ENCODE measurements at places on chromosomes 11 and 22.

DNA sequence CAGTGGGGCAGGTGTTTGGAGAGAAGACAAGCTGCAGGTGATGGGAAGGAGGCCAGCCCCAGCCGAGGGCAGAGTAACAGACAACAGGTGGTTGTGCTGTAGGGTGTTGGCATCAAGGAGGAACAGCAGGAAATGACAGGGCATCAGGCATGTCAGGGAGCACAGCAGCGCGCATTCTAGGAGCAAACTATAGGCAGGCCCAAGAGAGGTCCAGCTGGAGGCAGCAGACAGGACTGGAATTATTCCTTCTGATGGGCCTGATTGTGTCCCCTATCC is 13.6 kb downstream of the ADM start:
- no peak for DNase-seq

DNA sequence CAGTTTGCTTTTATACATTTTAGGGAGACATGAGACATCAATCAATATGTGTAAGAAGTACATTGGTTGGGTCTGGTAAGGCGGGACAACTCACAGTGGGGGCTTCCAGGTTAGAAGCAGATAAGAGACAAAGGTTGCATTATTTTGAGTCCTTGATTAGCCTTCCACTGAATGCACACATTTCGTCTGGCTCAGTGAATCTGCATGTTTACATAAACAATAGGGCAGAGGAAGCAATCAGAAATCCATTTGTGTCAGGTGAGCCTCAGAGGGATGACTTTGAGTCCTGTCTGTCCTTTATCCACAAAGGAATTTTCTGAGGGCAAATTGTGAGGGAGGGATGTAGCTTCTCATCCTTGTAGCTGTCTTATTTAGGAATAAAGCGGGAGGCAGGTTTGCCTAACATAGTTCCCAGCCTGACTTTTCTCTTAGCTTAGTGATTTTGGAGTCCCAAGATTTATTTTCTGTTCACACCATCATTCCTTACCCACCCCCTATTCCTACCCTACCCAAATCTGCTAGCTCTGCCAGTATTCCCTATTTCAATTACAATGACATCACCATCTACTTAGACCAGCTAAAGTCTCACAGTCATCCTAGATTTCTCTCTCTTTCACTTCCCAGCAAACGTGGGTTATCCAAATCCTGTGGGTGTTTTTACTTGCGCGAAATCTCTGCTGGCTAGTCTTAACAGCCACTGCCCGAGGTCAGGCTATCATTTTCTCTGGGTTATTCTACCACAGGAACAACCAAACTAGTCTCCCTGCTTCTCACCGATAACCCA is 2.9 kb downstream of the SC5D start:
- DNase-seq, result no peak

GRCh38 chr22:20509344-20510047 is 2.1 kb downstream of the MED15 start:
- DNase-seq, result peak; percentile 66

DNA sequence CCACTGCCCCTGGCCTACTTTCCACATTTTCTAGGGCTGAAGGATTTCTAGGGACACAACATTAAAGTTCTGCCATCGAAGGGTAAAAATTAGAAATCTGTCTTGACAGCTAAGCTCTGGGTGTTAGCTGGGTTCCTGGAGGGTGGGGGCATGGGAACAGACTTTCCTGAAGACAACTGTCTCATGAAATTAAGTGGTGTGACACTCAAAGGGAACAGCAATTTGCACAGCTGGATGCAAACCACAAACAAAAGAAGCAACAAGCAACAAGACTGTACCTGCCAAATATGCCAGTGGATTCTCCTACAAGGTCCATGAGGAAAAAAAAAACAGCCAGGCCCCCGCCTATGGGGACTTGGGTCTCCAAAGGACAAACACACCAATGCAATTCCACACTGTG is 32.5 kb downstream of the WT1 start:
- DNase-seq, result no peak

GRCh38 chr11:19853920-19854319 is 141.3 kb downstream of the NAV2 start:
- DNase-seq, result no peak

DNA sequence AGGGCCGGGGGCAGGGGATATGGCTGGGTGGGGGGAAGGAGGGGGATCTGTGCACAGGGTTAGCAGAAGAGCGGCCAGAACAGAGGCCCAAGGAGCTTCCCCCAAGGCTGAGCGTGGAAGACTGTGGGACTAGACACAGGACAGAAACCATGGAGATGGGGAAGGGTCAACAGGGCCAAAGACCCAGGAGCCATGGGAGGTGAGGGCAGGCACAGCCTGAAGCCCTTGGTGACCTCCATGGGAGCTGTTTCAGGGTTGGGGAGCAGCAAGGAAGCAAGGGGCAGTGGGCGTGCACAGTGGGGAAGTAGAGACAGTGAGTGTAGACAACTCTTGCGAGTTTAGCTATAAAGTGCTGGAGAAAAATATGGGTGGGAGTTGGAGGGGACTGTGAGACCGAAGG is 56.6 kb downstream of the WNT11 start:
- DNase-seq, result no peak

DNA sequence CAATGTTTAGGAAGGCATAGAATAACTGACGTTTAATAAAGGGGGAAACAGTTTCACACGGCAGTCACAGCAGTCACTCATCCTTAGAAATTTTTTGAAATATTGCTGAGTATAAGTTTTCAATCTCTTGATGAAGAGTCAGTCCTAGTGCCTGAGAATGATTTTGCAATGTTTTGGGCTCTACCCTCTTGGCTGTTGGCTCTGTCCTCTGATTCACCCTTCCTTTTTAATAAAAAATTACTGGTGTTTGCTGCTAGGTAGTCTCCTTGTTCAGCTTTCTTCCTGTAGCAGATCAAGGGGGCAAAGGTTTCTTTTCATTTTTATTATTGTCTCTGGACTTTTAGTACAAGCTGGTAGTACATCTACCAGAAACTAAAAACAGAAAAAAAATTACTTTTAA is 194.3 kb upstream of the ANO3 start:
- no peak for DNase-seq

GRCh38 chr11:81725701-81726100 is 1008.0 kb downstream of the FAM181B start:
- DNase-seq, result no peak

- no peak for DNase-seq
Observed at GRCh38 chr11:43693069-43693468, 12.5 kb downstream of the HSD17B12 start.

GRCh38 chr11:64244107-64244506 is 2.6 kb downstream of the PPP1R14B start:
- no peak for DNase-seq

DNA sequence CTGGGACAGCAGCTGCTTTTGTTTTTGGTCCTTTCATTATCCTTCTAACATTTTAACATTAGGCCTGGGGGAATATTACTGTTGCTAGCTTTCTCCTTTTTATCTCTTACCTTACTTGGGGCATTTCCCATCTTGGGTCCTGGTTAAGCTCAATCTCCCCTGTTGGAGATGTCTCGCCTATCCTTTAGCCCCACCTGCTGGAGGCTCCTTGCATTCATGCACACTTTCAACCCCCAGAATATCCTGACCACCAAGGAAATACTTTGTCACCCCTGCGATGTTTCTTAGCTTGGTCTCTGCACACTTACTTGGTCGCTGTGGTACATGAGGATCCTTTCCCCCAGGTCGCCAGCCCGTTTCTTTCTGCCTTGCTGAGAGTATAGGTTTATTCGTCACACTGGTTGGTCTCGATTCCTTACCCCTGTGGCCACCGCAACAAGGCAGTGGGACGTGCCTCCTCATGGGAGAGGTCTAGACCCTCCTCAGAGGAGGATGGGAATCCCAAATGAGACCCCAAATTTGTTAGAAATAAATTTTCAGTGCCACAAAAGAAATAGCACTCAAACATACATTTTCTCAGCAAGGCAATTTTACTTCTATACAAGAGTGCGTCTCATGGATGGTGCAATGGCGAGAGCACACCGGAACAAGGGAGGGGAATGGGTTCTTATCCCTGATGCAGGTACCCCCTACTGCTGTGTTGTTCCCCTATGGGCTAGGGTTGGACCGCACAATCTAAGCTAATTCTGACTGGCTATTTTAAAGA is 5.4 kb upstream of the TXN2 start:
- peak; percentile 60 for DNase-seq

DNA sequence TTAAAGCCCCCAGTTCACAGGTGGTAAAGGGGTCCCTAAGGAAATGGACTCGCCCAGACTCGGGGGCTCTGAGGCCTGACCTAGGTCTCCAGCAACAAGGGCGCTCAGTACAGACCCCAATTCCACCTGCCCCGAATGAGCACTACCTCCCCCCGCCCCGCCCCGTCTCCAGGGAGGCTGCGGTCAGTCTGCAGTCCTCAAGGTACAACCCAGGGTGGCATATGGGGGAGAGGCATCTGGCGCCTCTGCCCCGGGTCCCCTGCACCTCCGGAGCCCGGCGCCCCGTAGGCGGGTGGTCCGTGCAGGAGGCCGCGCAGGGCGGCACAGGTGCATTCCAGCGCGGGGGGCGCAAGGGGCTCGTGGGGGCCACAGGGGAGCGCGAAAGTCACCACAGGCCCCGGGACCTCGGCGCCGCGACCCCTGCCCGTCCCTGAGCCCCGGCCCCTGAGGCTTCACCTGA is 361 bp downstream of the CTSD start:
- DNase-seq, result no peak

DNA sequence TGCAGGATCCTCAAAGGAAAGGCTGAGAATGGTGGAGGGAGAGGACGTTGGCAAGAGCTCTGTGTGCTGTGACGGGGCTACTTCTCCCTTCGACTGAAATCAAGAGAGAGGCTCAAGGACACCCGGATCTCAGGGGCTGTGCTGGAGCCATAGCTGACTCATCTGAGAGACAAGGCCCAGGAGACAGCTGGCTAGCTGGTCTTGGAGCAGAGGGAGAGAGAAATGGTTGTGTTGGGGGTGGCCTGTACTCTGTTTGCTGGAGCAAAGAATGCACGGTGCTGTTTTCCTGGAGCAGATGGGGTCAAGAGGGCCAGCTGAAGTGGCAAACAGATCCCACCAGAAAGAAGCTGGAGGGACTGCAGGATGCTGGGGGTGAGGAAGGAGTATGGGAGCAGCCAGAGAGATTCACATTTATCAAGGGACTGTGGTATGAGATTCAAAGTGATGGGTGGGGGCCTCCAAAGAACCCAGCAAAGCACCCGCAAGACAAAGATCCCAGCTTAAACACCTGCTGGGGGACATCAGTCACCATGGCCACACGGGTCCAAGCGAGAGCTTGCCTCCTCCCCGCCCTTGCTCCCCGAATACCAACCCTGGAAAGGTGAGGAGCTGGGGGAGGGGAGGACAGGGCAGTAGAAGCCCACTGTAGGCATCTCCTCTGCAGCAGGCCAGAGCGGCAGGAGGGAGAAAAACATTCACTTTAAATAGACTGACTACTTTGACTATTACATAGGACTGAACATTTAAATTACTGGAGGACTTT is 40.8 kb downstream of the MAP6 start:
- DNase-seq, result no peak

- no peak for DNase-seq
Observed at GRCh38 chr11:68686486-68686885, 2.1 kb downstream of the GAL start.

DNA sequence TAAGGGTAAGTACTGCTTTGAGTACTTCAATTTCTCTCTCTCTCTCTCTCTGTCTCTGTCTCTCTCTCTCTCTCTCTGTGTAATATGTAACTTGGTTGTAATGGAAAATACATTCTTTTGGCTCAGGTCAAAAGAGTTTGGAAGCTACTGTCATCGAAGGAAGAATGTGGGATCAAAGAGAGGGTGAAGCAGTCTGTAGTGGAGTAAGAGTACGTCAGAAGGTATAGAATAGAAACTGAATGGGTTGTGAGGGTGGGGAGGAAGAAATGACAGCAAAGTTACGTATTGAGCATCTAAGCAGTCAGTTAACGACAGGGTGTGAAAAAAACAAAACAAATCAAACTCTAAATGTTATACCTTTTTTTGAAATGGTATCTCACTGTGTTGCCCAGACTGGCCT is 10.0 kb downstream of the NCAM1 start:
- no peak for DNase-seq

DNA sequence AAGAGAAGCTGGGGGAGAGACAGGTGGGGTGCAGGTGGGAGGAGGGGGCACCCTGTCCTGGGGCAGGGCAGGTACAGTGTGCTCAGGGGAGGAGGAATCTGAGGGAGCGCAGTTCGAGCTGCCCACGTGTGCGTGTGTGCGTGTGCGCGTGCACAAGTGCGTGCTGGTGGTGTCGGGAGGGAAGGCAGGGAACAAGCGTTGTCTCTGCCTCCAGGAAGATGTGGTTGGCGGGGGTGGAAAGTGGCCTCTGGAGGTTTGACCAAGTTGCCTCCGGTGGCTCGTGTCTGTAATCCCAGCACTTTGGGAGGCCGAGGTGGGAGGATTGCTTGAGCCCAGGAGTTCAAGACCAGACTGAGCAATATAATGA is 49.9 kb upstream of the THY1 start:
- no peak for DNase-seq
